GM23338 (cell line): ENCODE measurements at places on chromosomes 1 and 21. TPM values are rescaled to one million over a fixed set of nuclear protein-coding genes. Genes with fewer than 3 reads are reported as not detected.

Gene SYT6
- total RNA-seq: 41.7 and 42.6 TPM in 2 replicates

DNA sequence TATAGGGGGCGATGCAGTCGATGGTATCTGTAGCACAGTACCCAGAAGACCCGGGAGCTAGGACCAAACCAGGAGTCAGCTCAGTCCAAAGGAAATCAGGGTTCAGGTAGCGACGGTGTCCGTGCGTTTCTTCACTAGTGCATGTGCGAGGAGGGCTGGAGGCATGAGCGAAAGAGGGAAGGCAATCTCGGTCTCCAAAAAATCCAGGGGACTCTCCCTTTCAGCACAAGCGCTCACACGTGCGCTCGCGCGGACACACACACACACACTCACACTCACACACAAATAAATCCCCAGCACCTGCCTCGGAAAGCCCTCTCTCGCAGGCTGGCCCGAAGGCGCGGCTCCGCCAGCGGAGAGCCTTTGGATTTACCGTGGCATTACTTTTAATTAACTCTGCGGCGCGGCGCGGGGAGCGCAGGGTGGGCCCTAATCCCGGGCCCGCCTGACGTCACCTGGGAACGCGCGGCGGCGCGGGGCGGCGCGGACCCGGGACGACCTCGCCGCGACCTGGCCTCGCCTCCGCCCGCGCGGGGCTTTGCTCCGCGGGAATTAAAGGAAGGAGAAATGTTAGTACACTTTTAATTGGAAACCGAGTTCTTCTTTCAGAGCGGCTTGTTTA is 121.2 kb downstream of the LMX1A start:
- peak; percentile 67 for DNase-seq
- H3K27me3 ChIP-seq: peaks cover 88% of the 10 kb centered on the region
- peak overlapping the region; percentile 72 for H3K4me3 ChIP-seq
- H3K27ac ChIP-seq: no peak overlapping the region
- H3K36me3 ChIP-seq: no peaks in the 10 kb centered on the region
- H3K4me1 ChIP-seq: peaks cover 4% of the 10 kb centered on the region; the same call in 1 of the 2 replicates

DNA sequence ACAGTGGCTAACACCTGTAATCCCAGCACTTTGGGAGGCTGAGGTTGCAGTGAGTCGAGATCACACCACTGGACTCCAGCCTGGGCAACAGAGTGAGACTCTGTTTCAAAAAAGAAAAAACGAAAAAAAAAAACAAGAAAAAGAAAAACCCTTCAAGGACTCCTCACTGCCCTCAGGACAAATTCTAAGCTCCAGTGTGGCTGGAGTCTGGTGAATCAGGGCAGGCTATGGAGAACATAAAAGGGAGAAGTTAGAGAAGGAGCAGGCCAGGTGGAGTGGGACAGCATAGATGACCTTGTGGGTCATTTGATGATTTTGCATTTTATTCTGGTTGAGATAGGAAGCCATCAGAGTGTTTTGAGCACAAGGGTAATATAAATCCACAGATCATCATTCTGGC is 12.5 kb upstream of the UAP1 start:
- H3K27ac ChIP-seq: no peak overlapping the region
- no peak for DNase-seq
- no peaks in the 10 kb centered on the region for H3K36me3 ChIP-seq
- H3K4me3 ChIP-seq: no peak overlapping the region

- H3K27me3 ChIP-seq: no peaks in the 10 kb centered on the region
- H3K4me3 ChIP-seq: no peak overlapping the region
- no peaks in the 10 kb centered on the region for H3K4me1 ChIP-seq
- DNase-seq: no peak
- H3K27ac ChIP-seq: no peak overlapping the region
- H3K36me3 ChIP-seq: no peaks in the 10 kb centered on the region
Measured at GRCh38 chr1:232335261-232335660, 294.7 kb downstream of the SIPA1L2 start.
